Coronary artery (tissue), 2 donors: ENCODE measurements at places on chromosomes 1 and 21.

DNA sequence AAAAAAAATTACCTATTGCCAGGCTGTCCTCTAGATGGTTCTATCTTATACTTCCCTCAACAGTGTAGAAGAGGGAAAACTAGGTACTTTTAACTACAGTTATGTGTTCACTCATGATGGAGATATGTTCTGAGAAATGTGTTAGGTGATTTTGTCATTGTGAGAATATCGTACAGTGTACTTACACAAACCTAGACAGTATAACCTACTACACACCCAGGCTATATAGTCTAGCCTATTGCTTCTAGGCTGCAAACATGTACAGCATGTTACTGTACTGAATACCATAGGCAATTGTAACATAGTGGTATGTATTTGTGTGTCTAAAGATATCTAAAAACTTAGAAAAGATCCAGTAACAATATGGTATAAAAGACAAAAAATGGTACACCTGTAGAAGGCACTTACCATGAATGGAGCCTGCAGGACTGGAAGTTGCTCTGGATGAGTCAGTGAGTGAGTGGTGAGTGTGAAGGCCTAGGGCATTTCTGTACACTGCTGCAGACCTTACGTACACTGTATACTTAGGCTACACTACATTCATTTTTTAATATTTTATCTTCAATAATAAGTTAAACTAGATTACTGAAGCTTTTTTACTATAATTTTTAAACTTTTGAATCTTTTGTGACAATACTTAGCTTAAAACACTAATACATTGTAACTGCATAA lies 13.2 kb downstream of the MGST3 start:
- DNase-seq = no peak

GRCh38 chr1:16900751-16901150 lies 5.0 kb downstream of the RNU1-2 start:
- DNase-seq = no peak

- DNase-seq = no peak
Observed at GRCh38 chr1:235018161-235018560, 110.5 kb downstream of the TOMM20 start.

DNA sequence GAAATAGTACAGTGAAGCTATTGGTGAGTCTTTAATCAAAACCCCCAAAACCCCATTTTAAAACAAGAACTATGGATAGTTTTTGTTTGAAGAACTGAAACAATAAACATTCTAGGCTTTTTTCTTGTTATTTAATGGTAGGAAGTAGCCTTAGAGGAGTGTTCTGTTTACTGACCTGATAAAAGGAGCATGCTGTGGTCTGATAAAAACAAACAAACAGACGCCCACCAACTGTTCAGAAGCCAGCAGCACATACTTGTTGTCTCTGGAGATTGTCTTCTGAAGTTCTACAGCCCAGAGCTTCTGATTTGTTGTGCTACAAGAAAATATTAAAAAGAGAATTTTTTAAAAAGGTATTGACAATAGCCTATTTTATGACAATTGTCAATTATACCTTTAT lies 54.1 kb upstream of the CFAP298 start:
- DNase-seq = no peak

DNA sequence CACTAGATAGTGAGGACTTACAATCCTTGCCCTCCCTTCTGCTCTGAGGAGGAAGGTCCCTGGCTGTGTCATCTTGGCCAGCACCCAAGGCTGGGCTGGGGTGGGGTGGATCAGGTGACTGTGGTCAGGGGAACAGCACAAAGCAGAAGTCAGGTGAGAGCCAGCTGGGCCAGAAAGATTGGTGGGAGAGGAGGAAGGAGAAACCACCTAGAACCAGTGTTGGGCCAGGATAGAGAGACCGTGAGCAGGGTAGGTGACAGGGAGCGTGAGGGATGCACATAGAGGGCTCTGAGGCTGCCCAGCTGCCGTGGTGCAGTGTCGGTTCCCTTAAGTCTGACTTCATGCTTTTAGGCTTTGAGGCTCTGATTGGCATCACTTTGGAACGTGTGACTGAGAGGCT lies 22.7 kb downstream of the NCF2 start:
- DNase-seq = no peak

DNA sequence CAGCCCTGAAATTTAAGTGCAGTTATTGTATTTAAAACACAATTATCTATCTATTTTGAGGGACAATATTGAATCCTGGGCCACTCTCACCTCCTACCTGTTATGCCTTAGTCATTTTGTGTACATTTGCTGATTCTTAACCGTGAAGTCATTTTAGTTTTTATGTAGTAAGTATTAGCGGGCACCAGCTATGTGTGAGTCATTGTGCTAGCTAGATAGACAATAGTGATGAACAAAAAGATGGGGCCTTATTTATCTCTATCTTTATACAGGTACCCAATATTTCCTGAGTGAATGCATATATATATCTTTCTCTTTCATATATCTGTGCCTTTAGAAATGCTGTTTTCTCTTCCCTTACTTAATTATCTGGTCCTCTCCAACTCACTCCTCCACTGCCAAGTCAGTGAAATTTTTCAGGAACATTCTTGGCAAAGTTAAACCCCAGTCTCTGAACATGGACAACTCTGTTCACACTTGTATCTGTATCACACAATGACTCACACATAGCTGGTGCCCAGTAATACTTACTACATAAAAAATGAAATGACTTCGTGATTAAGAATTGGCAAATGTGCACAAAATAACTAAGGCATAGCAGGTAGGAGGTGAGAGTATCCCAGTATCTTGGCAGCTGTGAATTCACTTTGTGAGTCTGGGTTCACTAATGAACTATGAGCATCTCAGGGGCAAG lies 166.0 kb upstream of the C8B start:
- DNase-seq = no peak

DNA sequence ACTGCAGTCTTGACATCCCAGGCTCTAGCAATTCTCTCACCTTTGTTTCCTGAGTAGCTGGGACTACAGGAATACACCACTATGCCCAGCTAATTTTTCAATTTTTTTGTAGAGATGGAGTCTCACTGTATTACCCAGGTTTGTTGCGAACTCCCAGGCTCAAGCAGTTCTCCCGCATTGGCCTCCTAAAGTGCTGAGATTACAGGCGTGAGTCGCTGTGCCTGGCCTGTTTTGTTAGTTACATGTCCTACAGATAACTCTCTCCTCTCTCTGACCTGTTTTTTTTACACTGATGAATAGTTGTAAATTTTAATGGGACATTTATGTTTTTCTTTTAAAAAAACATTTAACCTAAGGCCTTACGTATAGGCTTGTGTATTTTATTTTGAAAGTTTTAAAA lies 19.8 kb downstream of the PTBP2 start:
- no peak for DNase-seq

DNA sequence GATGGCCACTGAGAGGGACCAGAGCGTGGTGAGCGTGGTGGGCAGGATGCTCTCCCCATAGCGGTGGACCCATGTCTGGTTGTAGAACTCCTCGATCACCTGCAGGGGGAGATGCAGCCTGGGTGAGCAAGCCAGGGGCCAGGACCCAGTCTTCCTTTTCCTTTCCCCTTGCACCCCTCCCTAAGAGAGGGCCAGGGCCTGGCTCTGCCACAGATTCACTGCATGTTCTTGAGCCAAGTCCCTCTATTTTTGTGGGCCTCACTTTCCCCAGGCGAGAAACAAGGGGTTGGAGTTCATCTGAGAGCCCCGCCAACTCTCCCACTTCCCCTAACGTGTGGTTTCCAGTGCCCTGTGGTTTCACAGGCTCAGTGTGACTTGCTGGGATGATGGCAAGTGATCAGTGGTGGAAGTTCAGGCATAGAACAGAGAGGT lies 27.5 kb downstream of the SLC2A1 start:
- no peak for DNase-seq

- DNase-seq = no peak
Observed at GRCh38 chr1:208724079-208724478, 479.9 kb upstream of the PLXNA2 start.

- no peak for DNase-seq
Observed at GRCh38 chr1:42739753-42740700, at the start of gene CLDN19. TSS of gene CLDN19 (minus strand) at chr1:42740236. CDS start at chr1:42740063, 173 bp downstream.

DNA sequence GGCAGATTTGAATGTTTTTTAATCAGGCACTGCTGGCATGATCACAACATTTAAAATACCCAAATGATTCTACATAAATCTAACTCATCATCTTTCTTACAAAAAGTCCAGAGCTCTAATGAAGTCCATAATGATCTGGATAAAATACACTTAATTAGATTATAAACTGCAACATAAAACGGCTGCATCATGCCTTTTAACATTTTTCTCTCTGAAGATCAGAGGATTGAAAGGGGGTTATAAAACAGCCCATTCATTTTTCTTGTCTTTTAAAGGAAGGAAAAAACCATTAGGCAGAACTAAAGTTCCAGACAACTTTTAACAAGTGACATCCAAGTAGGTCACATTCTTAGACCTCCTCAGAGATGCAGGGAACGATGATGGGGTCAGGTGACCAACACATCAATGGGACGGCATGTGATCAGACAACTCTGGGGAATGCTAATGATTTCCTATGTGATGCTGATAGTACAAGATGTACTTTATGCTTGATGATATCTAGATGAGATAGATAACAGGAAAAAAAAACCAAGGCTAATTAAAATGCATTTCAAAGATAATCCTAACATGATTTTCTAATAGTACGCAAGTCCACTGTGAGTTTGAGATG lies 455.1 kb downstream of the SMYD3 start:
- no peak for DNase-seq

DNA sequence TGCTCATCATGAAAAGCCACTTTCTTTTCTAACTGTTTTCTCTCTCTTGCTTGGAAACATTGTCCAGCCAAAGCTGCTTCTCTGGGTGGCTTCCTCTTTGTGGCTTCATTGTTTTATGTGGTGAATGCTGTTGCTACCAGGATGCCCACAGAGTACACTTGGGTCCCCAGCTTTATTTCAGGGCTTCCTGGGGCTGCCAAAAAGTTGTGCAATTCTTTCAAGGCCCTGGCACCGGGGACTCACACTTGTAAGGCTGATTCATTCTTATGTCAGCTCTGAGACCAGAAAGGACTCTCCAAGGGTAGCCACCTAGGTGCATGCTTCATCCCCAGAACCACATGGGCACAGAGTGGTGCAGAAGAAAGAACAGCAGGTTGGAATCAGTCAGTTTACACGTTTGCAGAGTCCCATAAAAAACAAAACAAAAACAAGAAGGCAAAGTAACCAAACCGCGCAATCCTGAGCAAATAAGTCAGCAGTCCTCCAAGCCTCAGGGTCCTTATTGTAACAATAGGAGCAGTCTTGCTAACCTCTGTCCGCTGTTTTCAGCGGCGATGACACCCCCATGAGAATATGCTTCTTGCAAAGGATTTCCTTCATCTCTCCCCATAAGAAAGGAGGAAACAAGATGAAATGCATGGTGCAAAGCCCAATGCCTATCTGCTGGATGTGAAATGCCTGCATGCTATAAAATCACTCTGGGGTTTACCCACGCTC lies 89.9 kb upstream of the SSX2IP start:
- DNase-seq = no peak

GRCh38 chr1:89273324-89273778 lies 691 bp upstream of the GBP5 start:
- no peak for DNase-seq

DNA sequence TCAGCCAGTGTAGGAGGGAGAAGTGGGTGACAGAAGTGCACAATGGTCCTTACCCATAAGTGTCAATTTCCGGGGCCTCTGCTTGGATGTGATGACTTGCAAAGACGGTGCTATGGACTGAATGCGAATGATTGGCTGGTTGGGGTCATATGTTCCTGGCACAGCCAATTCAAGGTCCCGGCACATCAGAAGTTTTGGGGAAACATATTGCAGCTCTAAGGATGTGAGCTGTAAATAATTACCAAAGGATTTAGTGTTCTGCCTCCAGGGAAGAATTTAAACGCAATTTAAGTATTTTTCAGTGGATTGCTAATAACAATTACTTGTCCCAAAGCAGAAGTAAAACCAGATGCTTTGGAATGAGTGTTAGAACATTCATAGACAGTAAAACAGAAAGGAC lies 26.9 kb upstream of the EXOSC10 start:
- DNase-seq = no peak
